Ascending aorta (tissue), 2 donors: ENCODE measurements at places on chromosomes 2 and 18.

DNA sequence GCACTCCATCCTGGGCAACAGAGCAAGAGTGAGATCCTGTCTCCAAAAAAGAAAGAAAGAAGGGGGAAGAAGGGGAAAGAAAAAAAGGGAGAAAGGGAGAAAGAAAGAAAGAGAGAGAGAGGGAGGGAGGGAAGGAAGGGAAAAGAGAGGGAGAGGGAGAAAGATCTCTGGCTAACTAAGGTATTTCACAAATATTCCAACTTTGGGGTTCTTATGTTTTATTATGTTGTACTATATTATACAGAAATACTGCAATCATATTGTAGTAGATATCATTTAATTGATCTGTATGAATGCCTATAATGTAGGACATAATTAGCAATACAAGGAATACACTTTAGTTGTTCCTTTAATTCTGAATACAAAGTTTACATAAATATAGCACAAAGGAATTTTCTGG lies 70.1 kb upstream of the STAM2 start:
- no peak for DNase-seq

DNA sequence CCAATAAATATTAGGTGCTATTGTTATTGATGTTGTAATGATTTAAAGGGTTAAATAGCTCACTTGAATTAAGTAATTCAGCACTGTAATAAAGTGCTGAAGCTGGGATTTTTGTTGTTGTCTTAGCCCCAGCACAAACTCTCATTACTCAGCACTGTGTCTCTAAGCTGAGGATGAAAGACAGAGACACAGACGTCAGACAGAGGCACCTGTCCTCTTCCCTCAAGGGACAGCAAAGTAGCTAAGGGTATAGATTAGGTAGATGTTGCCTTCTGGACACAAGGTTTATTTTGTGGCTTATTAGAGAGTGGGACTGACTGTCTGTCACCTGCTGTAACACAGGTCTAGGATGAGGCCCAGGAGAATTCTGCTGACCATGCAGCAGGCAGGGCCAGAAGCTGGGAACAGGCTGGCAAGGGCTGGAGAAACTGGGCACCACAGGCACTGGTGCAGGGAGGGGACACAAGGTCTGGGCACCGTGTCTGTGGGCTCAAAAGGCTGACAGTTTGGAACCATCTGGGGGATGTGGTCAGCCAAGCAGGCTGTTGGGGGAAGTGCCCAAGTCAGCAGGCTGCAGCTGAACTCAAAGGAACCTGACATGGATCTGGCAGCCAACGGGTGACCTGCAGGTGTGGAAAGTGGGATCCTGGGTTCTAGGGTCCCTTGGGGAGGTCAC lies 20.0 kb upstream of the PTPN4 start:
- no peak for DNase-seq

DNA sequence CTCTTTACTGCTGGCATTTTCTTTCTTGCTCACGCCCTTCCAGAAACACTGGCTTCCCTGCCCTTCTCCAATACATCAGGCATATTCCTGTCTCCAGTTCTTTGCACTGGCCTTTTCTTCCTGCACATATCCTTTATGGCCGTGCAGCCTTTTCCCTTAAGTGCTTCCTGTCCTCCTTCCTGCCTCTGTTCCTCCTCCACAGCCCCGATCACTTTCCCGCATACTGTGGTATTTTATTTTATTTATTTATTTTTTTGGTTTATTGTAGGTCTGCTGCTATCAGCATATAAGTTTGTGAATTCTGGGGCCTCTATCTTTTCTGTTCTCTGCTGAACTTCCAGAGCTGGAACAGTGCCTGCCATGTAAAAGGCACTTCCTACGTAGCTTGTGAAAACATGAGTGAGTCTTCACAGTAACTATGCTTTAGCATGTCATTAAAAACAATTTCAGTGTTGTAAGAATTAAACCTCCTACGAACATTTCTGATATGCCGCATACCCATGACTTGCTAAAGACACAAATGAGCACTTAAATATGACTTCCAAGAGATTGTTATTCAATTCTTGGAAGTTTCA lies 289.1 kb downstream of the TRIB2 start:
- DNase-seq: no peak

GRCh38 chr2:200751786-200752185 lies 59.9 kb upstream of the BZW1 start:
- no peak for DNase-seq

GRCh38 chr18:57438743-57439608 lies 3.8 kb downstream of the ONECUT2 start:
- no peak for DNase-seq

- no peak for DNase-seq
Observed at GRCh38 chr18:23059541-23060465, 75.5 kb upstream of the CABLES1 start.

DNA sequence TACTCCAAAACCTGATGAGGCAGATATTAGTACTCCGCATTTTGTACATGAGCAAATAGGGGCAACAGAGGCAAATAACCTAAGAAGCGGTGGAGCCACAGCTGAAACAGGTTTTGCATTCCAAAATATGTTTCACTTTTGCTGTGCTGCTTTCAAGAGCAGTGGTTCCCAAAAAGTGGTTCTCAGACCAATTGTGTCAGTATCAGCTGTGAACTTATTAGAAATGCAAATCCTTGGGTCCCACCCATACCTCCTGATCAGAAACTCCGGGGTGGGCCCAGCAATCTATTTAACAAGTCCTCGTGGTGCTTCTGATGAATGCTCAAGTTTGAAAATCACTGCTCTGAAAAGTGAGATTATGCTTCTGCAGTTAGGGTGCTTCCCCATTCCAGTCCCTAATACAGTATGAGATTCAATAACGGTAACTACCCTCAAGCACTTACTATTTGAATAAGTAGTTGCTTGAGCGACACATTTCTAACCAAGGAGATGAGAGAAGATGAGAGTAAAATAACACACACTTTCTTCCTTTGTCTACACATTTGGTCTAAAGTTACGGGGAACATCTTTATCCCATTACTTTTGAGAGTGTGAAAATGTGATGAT lies 17.8 kb upstream of the TCF4 start:
- no peak for DNase-seq

DNA sequence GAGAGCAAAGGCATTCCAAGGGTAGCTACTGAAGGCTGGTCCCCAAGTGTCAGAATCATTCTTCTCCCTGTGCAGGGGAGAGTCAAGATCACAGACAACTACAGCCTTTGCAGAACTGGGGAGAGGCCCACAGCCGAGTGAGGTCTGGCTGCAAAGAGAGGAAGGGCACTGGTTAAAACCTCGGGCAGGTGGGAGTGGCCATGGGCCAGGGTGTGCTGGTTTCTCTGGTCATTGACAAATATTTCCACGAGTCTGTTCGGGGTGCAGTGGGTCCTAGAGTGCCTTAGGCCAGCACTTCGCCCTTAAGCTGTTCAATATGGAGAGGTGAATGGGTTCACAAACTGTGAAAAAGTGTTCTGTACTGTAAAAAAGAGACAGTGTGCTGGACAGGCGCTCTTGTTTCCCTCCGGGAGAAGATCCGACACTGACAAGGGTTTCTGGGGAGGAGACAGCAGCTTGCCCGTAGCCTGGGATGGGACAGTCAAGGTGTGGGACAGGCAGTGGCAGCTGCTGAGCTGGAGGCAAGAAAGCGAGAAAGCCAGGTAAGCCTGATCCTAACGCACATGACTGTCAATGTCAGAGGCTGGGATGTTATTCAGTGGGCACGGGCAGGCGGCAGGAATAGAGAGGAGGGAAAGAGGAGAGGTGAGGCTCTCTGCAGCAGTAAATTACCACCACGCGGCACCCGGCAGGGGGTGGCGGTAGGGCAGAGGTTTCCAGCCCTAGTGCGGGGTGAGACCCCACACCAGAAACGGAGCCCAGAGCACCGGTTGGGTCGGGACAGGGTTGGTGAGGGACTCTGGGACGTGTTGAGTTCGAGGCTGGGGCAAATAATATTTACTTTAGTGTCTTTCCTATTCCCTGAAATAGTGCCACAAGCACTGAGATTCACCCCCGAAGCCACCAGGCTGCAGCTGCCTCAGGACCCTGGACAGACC lies 2.0 kb downstream of the NPPC start:
- DNase-seq: no peak

DNA sequence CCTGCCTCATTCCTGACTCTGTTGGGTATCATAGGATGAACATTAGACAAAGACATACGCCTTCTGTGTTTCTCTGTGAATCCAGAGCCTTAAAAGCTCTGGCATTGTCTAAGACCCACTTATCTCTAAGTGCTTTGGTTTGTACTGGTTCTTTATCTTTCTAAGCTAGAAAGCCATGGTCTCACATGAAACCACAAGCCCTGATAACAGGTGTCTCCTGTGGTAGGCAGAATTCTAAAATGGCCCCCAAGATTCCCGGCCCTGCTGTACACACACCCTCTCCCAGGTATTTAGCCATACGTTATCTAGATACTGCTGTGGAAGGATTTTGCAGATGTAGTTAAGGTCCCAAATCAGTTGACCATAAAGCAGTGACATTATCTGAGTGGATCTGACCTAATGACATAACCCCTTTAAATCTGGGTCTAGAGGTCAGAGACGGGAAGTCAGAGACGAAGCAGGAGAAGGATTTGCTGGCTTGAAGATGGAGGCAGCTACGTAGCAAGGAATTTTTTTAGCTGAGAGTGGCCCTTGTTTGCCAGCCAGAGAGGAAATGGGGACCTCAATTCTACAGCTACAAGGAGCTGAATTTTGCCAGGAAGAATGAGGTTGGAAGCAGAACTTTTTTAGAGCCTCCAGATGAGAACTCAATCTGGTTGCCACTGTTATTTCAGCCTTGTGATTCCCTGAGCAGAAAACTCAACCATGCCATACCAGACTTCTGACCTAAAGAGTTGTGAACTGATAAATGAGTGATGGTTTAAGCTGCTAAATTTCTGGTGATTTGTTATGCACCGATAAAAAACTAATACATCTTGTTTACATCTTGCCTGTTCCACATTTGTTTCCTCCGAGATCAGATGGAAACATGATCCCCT lies 186.7 kb downstream of the CAMKMT start:
- DNase-seq: no peak

DNA sequence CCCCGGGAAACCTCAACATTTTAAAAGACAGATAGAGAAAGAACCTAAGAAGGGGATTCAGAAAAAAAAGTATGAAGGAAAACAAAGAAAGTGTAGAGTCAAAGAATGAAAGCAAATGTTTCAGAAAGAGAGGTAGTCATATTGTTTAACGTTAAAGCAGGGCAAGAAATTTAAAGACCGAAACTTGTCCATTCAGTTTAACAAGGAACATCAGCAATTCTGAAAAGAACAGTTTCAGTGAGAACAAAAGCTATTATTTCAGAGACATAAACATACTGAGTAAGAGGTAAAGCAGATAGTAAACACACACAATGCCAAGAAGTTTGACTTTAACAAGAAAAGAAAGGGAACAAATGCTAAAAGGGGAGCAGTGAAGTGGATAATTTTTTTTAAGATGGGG lies 41.1 kb downstream of the MBD2 start:
- DNase-seq: no peak

DNA sequence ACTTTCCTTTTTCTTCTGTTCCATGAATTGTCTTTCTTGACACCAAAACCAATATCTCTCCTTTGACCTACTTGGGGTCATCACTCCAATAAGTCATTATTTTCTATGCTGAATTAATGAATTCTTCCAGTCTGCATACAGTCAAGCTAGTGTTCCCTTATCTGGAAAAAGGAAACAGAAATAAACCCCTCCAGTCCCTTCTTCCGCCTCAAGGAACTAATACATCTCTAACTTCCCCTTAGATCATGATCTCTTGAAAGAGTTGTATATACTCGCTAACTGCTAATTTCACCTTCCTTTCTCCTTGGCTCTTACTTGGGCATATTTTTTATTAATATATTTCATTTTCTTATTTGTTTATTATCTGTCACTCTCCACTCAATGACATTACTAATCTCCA lies 7.3 kb upstream of the ARHGAP15 start:
- no peak for DNase-seq

DNA sequence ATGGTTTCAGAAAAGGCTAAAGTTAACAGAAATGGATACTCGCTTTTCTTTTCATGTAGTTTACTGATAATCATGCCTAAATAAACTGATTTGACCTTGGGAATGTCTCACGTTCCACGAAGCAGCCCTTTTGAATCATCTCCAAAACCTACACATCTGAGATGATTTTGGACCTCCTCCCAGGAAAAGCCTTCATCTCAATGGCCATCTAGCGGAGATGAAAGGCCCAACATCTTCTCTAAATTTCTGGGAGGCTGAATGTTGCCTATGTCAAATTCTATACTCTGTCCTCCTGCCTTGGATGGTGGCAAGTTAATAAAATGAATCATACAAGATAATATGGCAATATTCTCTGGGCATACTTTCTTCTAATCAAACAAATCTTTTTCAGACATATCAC lies 448.5 kb downstream of the ZEB2 start:
- DNase-seq: no peak

DNA sequence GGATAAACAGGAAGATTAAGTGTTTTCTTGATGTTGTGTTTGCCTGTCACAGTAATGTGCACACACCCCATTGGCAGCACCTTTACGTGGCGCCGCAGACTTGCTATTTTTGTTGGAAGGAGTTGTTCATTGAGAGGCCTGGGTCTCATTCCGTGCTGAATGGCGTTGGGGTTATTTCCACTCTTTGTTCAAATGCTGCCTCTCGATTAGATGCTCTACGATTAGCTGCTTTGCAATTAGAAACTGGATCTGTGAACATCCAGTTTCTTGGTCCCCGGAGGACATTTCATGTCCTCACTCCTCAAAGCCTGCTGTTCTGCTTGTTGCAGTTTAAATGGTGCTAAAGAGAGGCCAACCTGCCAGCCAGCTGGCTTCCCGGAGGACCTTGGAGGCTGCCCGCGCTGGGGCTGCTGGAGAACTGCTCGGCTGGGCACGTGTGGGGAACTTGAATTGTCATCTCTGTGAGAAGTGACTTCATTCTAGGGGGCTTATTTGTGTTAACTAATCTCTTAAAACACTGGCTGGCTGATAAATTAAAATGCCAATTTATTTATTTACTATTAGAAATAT lies 117.4 kb upstream of the NABP1 start:
- DNase-seq: no peak

DNA sequence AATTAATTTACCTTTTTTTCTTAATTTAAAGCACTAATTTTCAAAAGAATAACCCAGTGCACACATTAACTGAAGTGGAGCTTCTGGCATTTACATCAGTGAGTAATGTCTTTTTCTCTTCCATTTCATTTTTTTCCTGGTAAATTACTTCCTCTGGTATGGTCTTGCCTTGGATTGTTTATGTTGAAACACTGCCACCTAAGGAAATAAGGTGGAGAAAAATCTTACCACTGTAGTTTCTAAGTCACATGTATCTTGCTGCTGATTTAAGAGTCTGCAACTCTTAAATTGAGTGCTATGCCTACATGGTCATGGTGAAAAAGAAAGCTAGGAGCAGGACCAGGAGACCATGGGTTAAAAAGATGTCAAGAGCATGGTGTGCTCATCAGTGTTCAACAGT lies 51.0 kb downstream of the TTC27 start:
- DNase-seq: no peak

DNA sequence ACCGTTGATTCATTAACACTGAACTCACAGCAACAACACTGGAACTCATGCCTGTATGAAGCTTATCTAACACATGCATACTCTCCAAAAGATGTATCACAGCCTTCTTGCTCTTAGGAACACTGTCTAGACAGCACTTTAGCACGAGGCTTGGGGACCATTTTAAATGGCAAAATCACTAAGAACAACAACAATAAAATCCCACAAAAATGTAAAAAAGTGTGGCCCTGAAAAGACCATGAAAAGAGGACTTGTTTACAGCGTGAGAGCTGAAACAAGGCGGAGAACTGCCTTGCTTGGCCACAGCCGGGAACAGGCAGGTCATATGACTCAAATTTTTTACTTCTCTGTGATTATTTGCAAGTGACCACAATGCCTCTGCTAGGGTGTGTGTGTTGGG lies 48.1 kb downstream of the CHN1 start:
- no peak for DNase-seq

GRCh38 chr18:5529471-5529870 lies 14.3 kb downstream of the EPB41L3 start:
- no peak for DNase-seq
